ENCODE measurements at places on chromosomes 3 and 15.

GRCh38 chr15:37758412-37758811, 176.0 kb upstream of the TMCO5A start:
- DNase-seq = no peak

- DNase-seq = peak; percentile 52
Measured at GRCh38 chr15:61835496-61836106, 224.6 kb downstream of the VPS13C start.

DNA sequence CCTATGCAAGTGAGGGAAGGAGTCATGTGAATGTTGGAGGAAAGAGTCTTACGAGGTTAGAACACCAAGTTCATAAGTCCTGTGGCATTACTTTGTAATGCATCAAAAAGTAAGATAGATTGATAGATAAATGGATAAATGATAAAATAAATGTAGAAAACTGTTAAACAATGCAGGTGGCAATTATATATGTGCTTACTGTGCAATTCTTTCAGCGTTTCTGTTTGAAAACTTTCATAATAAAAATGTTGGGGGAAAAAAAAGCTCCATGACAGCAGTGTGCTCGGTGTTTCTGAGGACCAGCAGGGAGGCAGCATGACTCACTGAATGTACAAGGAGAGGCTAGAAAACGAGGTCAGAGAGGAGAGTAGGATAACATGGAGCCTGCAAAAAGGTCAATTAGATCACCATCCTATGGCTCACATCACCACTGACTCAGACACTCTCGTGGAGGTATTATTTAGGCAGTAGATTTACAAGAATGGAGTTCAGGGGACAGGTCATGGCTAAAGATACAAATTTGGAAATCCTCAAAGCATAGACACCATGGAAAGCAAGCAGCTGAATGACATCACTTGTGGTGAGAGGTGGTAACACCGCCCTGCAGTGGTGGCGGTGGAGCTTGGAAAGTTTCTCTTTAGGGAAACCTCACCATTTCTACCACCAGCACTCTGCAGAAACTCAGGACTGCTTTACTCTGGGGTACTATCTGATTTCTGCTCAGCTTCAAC, 219.8 kb downstream of the CTNNB1 start:
- peak; percentile 39 for DNase-seq

DNA sequence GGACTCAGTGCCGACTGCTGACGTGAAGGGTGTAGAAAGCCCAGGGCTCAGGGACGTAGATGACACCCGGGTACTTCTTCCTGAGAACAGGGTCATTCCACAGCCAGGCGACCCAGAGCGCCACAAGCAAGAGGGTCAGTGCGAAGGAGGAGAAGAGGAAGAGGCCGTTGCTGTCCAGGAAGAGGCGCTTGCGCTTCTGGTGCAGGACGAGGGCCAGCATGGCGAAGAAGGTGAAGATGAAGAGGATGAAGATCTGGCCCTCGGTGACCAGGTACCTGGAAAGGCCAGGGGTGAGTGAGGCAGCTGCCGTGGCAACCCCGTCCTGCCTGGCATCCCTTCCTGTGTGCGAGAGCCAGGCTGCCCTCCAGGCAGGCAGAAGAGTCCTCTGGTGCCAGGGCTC, 3.0 kb upstream of the CALML4 start:
- no peak for DNase-seq

- DNase-seq = no peak
Measured at GRCh38 chr3:31390466-31390865, 142.3 kb upstream of the STT3B start.

- DNase-seq = no peak
Measured at GRCh38 chr3:143596957-143597642, 251.2 kb downstream of the SLC9A9 start.

GRCh38 chr15:95304151-95304946, 1026.2 kb upstream of the NR2F2 start:
- DNase-seq = no peak

- DNase-seq = peak; percentile 75
Measured at GRCh38 chr3:66407611-66408218, 93.1 kb downstream of the LRIG1 start.

DNA sequence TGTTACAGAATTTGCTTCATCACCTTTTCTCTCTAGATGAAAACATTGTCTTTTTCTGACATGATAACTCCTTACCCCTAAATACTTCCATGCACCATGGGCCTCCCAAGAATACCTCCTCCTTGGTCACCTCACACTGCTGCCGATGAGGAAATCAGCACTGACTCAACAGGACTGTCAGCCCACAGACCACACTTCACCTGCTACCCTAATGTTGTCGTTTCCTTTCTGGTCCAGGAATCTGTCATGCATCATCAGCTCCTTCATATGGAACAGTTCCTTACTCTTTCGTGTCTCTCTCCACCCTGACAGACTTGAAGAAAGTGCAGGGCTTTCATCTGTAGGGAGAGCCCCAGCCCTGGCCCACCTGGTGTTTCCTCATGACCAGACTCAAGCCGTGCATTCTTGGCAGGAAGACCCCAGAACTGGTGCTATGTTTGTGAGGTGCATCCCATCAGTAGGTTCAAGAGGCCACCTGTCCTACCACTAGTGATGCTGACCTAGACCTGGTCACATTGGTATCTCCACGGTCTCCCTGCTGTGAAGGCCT, 41.1 kb upstream of the PLXNA1 start:
- DNase-seq = peak; percentile 8

DNA sequence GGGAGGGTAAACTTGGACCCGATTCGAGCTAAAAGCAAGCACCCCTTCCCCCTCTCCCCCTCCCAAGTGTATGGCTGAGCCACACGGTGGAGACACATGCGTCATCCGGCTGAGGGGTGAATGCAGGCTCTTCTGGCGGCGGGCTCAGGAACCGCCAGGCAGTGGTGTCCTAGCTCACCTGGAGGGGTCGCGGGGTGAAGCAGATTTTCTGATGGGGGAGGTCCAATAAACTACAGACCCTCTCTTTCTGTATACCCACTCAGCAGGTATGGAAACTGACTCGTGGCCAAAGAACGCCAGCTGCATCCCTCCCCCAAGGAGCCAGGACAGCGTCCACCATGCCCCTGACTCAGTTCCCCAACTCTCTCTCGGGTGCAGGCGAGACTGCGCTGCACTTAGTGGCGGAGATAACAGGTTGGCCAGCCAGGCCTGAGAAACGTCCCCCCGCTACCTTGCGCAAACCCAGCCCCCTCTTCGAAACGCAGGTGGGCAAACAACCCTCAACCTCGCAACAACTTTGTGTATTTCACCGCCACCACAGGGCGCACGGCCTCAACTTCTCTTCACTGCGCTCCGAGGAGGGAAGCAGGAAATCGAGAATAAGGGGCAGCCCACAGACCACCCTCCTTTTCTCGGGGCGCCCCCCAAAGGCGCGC, 1.3 kb downstream of the MAGI1 start:
- no peak for DNase-seq

DNA sequence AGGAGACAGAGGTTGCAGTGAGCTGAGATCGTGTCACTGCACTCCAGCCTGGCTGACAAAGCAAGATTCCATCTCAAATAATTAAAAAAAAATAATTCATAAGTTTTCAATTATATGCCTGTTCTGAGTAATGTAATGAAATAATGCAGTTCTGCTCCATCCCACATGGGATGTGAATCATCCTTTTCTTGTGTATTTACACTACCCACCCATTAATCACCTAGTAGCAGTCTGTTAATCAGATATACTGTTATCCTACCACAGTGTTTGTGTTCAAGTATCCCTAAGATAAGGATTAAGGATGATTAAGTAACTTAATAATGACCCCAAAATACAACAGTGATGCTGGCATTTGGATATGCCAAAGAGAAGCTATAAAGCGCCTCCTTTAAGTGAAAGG, 38.8 kb downstream of the PIGB start:
- no peak for DNase-seq

Measured in activated CD4-positive, alpha-beta T cell treated with anti-CD3 and anti-CD28 coated beads, Interleukin-2, amount 50 U/mL, for 16 hours (primary cell).